ENCODE measurements at places on chromosomes 6 and 20.

- DNase-seq = no peak
These were observed 8.6 kb downstream of the MAP3K5 start for GRCh38 chr6:136783495-136784270.

- DNase-seq = no peak
These were observed 154.0 kb upstream of the MANEA start for GRCh38 chr6:95423331-95423730.

DNA sequence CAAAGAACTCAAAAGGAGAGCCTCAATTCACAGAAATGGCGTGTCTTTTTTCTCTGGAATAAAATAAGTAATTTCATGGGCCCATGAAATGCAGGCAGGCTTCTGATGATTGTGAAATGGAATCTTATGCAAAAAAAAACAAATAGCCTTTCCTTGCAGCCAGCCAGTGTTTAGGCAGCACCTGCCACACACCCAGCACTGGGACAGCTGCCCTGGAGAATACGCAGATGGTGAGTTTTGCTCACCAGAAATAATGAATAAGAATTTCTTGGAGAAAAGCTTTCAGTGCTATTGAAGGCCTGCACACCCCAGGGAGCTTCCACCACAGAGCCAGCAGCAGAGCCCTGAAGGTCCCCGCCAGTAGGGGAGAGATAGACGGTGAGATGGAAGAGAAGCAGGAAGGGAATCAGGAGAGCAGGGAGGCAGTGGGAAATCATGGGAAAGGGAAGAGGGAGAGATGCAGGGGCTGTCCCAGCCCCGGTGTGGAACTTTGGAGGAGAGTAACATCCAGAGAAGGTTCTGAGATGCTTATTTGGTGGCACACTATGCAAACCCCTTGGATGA is 54.9 kb downstream of the PXDC1 start:
- no peak for DNase-seq

DNA sequence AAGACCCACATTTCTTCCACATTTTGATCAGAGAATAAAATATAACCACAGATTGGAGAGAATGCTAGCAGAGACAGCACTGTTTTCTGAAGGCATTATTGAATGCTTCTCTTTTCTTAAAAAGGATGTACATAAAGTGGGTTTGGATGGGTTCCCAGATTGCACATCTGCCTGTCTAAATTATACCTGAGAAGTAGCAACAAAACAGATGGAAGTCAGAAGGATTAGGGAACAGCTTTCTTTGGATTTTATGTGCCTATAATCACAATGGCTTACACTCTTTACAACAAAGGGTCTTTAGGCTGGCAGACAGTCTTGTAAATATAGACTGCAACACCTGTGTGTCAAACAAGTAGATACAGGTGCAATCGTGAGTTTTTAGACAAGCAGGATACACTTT is 622.2 kb upstream of the MANEA start:
- DNase-seq = no peak

DNA sequence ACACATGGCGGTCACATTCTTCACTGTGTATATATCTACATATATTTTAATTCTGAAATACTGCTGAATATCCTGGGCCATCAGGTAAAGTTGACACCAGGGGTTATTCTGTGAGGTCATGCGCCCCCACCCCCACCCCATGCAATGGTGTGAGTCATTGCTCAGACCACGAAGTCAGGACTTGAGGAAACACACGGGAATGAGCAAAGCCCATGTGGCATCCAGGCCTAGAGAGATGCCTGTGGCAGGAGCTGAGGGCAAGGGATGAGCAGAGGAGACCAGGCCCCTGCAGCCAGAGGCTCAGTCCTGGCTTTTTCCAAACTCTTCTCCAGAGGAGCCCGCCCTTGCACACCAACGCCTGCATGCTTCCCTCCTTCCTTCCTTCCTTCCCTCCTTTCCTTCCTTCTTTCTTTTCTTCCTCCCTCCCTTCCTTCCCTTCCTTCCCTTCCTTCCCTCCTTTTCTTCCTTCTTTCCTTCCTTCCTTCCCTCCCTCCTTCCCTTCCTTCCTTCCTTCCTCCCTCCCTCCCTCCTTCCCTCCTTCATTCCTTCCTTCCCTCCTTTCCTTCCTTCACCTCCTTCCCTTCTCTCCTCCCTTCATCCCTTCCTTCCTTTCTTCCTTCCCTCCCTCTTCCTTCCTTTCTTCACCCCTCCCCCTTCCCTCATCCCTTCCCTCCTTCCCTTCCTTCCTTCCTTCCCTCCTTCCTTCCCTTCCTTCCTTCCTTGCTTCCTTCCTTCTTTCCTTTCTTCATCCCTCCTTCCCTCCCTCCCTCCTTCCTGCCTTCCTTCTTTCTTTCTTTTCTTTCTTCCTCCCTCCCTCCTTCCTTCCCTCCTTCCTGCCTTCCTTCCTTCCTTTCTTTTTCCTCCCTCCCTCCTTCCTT is 72.0 kb upstream of the INSM1 start:
- DNase-seq = no peak

- DNase-seq = no peak
These were observed 210.9 kb downstream of the TFAP2B start for GRCh38 chr6:51029561-51029960.

DNA sequence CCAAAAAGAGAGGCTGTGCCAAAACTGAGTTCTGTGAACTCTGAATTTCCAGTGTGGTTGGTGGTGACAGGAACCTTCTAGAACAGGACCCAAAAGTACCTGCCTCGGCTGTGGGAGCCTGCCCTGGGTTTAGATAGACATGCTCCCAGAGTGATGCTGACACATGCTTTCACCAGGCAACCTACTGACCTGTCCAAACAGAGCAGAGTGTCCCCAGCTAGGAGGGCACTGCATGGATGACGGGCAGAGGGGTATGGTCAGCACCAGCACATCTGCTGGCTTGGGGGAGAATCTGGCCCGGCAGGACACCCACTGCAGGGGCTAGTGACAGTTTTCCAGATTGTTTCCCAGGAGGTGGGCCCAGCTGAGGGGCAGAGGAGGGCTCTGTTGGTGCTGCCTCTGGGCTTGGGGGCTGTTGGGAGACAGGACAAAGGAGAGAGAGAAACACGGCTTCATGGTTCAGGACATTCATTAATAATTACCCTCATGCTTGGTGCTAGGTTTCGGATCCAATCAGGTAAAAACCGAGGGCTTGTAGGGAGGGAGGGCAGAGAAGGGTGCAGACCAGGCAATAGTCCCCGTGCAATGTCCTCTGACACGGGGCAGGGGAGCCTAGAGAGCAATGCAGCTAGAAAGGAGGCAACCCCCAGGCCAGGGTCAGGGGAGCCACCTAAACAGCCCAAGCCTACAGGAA is 15.0 kb downstream of the KCNK5 start:
- no peak for DNase-seq

DNA sequence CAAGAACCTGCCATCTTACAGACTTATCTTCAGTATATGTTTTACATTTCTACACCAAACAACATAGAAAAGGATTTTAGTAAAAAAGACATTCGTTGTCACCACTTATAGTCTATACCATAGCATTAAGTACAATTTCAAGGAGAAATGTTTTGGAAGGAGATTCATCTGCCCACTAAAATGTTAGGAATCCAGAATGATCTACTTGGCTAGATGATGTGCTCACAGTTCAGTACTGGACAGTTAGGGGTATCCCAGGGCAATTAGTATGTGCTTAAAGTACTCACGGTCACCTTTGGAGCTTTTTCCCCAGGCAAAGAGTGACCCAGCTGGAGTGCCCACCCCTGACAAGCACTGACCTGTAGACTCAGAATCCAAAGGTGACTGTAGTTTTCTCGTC is 222.9 kb downstream of the SLC24A3 start:
- no peak for DNase-seq

- DNase-seq = no peak
These were observed 47.6 kb downstream of the MDGA1 start for GRCh38 chr6:37650071-37650481.

DNA sequence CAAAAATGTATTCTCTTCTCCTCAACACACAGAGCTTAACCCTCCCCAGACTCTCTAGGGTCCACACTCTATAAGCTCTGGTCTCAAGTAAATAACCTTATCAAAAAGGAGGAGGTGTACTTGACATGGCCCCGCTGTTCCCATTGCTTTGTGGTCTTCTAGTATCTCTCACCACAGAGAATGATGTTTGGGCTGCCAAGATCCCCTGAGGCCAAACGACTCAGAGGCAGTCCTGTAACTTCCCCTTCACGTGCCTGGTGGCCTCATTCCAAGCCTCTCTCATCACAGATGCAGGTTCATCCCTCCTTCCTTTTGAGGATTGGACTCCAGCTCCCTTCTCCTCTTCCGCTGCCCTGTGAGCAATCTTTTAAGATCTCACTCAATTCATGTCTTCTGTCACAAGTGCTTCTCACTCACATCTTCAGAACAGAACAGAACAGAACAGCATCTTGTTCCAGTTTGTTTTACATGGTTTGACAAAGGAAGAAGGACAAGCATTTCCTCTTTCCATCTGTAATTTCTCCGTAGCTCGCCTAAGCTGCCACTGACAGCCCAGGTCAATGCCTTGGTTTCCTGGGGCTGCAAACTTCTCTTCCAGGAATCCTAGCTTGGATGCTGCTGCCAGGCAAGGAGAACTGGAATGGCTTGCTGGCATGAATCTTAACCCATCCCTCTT is 541.5 kb downstream of the CD83 start:
- no peak for DNase-seq

- DNase-seq = no peak
These were observed 137.4 kb upstream of the SGK1 start for GRCh38 chr6:134455319-134455718.

GRCh38 chr6:95431637-95432228 is 145.6 kb upstream of the MANEA start:
- DNase-seq = peak; percentile 34

DNA sequence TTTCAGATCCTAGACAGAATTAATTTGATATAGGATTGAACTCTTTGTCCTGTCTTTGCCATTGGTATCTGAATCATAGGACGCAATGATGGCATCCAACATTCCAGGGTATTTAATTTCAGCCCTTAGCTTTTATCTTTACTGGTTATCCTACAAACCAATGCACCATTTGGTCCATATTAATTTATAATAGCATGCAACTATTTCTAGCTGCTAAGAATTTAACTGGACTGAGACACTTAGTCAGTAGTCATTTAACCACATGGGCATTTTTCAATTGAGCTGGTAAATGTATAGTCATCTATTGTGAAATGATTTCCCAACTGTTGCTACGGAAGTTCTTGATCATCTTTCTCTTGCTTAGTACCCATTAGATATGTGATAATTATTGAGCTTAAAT is 141.1 kb downstream of the CD164 start:
- DNase-seq = no peak

- DNase-seq = no peak
These were observed 80.8 kb downstream of the SLC22A3 start for GRCh38 chr6:160428818-160429619.

DNA sequence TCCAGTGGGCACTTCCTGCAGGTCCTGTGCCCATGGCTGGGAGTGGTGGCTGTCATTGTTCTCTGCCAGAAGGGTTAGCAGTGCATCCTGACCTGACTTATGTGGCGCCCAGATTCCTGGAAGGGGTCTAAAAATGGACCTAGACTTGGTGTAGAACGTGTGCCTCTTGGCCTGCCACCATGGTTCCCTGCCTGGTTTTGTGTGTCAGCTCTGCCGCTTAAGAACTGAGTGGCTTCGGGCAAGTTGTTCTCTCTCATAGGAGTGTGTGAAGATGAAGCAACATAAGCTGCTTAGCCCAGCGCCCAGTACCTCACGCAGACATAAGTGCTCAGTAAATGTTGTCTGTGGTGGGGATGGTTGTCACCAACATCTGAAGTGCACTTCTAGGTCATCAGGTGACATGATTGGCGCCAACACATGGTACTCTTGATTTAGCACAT is 52.1 kb downstream of the PTPN1 start:
- no peak for DNase-seq

DNA sequence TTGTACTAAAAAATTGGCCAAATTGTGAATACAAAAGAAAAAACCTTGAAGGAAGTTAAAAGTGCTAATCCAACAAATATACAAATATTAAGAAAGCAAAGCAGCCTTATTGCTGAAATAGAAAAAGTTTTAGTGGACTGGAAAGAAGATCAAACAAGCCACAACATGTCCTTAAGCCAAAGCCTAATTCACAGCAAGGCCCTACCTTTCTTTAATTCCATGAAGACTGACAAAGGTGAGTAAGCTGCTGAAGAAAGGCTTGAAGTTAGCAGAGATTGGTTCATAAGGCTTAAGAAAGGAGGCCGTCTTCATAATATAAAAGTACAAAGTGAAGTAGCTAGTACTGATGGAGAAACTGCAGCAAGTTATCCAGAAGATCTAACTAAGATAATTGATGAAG is 53.5 kb downstream of the TINAG start:
- no peak for DNase-seq

DNA sequence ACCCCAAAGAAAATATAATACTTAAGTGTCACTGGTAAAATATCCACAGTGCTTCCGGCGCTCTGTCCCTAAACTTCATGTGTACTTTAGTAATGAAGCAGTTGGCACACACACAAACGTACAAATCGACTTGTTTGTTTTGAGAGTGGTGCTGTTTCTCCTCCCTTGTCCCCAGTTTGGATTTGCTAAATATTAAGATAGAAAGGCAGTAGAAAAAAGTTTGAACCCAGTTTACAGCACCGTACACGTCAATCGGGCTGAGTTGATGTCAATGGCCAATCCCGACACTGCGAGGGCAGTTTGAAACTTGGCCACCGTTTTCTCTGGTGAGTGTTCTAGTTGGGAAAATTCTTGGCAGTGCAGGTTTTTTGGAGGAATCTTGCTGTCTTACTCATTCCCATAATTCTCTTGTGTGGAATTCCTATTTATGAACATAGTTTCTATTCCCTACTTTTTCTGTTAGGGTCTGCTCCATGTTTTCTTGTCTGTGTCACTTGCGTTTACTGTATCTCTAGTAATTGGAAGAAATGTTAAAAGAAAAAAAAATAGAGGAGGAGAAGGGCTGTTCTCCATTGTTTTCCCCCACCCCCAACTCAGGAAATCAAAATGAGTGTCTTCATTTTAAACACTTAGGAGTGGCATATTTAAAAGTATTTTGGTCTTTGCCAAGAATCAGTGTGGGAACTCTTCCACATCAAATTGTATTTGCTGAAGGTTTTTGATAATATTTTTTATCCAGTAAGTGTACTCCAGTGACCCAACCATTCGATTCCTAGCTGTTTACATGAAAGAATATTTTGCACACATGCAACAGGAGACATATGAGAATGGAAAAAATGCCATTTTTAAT is 72.3 kb downstream of the OR2B2 start:
- peak; percentile 84 for DNase-seq

GRCh38 chr20:12833861-12834260 is 174.9 kb upstream of the SPTLC3 start:
- DNase-seq = no peak

GRCh38 chr6:114100215-114100994 is 129.5 kb upstream of the HDAC2 start:
- no peak for DNase-seq

GRCh38 chr20:61251529-61252393 is at the start of gene CDH4:
CDH4 (plus strand) TSS chr20:61252261.
- DNase-seq = peak; percentile 46

GRCh38 chr6:42819803-42820511 is 38.1 kb downstream of the BICRAL start:
- no peak for DNase-seq

Data from ACHN (cell line).